ENCODE measurements at places on chromosomes 4 and X.

DNA sequence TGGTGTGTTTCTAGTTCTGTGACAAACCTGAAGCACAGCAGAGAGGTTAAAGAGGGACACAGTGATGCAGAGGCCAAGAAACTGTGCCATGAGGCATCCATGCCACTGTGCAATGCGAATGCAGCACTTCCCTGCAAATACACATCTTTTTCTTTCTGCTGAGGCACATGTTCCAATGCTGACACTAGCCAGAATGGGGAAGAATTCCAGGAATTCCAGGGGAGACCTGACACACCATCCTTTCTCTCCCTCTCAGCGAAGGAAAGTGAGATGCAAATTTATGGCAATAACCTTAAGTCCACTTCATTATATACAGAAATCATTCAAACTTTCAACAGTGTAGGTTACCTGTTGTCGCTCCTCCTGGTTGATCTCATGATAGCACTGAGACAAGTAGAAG, 204.8 kb downstream of the LDB2 start:
- DNase-seq: no peak

DNA sequence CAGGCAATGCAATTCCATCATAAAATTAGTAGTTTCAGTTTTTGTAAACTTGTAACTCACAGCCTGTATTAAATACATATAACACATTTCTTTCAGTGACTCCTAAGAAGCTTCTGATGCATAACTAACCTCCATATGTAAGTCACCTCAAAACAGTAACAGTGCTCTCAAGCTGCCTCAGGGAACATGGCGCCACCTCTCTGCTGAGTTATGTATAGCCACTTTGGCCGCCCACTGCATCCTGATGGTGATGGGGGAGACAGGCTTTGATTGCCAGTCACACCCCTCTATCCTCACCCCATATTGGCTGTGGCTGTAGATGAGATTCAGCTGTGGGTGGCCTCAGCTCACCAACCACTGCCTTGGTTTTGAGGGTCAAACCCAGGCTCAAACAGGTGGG, 54.3 kb downstream of the LRBA start:
- DNase-seq: no peak

- DNase-seq: no peak
Observed at GRCh38 chr4:15042529-15043167, 40.4 kb downstream of the CPEB2 start.

- DNase-seq: no peak
Observed at GRCh38 chr4:146283758-146284651, 69.7 kb downstream of the REELD1 start.

DNA sequence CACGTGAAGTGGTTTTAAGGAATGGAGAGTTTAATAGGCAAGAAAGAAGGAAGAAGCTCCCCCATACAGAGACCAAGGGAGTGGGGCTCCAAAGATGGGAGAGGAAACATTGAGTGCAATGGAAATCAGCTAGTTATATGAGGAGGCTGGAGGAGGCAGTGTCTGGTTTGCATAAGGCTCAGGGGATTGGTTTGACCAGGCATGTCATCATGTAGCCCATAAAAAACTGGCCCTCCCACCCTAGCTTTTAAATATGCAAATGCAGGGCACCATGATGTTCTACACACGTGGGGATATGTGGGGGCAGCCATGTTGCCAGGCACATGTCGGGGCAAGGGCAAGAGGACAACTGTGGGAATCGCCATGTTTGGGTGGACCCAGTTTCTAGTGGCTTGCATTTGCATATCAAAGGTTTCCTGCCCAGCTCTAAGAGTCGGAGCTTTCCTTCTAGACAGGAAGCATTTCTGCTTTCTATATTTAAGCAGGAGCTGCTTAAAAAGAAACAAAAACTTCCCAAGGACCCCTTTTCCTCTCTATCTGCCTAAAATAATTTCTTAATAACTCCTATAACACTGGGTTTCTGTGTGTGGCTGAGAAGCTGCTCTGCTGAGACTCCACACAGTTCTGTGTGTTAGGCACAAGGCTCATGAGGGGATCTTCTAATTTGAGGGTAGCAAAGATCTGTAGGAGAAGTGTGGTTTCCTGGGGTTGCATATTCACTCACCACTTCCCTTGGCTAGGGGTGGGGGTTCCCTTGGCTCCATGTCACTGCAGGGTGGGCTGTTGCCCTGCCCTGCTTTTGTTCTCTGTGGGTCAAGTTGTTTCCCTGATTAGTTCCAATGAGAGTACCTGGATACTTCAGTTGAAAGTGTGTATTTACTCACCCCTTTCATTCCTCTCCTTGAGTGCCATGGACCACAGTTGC, 113.5 kb downstream of the VSIG4 start:
- DNase-seq: peak; percentile 4

DNA sequence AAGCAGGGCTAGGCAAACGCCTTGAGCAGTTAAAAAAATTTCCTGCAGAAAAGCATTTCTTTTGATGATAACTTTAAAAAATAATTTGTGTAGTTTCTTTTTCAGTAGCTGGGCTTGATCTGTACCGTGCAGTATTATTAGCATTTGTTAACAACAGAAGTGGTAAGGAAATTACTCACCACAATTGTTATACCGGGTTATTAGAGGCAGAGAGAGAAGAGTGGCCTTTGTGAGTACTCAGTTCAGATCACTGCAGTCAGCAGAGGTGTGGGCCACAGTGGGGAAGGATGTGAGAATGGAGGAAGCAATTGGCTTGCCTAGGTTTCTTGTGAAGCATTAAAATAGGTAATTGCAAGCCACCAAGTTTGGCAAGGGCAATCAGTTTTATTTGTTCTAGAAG, 14.3 kb upstream of the IL21 start:
- no peak for DNase-seq

- DNase-seq: no peak
Observed at GRCh38 chr4:115871596-115871995, 758.2 kb upstream of the NDST4 start.

GRCh38 chr4:126705266-126705665, 927.5 kb upstream of the INTU start:
- DNase-seq: no peak

- peak; percentile 93 for DNase-seq
Observed at GRCh38 chrX:23883737-23884354, 23.9 kb downstream of the APOO start.

GRCh38 chrX:78024349-78025059, 55.1 kb upstream of the PGAM4 start:
- peak; percentile 14 for DNase-seq

DNA sequence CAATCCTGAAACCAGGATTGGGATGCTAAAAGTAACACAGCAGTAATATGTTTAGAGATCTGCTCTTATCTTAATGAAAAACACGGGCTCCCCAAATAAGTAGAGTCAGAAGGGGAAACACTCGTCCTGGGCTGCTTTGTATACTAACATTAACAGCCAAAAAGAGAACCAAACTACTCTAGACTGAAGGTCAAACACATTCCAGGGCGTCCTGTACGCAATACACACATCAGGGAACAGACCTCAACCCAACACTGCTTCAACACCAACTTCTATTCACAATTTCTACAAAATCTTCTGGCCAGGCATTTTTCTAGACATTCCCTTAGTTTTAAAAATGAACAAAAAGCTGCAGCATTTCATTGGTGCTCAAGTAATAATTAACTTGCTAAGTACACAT, 21.4 kb downstream of the FAT1 start:
- DNase-seq: no peak

- DNase-seq: peak; percentile 3
Observed at GRCh38 chr4:113673450-113673849, 88.1 kb downstream of the CAMK2D start.

- no peak for DNase-seq
Observed at GRCh38 chr4:169745291-169745690, 12.5 kb downstream of the HPF1 start.

DNA sequence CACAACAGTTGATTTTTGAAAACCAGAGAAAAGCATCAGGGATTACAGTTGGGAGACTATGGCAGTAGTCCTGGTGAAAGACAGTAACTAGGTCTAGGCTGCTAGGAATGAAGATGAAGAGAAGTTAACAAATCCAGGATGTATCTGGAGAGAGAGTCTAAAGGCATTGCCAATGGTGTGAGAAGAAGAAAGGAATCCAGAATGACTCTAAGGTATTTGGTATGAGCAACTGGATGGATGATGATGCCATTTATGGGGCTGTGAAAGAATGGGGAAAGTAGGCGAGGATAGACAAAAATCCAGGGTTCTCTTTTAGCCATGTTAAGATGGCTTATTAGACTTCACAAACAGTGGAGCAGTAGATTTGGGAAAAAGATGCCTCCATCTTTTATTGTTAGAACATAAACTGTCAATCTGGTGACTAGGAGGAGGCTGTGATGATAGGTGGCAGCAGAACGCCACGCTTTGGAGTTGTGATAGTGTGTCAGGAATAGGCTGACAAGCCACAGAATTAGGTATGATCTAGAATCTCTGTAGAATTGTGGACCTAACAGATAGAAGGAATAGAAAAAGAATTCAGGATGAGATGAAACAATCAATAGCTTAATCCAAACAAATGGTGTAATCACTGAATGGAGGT, 27.3 kb upstream of the JADE1 start:
- DNase-seq: peak; percentile 17

GRCh38 chrX:44937606-44938005, 64.6 kb downstream of the KDM6A start:
- no peak for DNase-seq

DNA sequence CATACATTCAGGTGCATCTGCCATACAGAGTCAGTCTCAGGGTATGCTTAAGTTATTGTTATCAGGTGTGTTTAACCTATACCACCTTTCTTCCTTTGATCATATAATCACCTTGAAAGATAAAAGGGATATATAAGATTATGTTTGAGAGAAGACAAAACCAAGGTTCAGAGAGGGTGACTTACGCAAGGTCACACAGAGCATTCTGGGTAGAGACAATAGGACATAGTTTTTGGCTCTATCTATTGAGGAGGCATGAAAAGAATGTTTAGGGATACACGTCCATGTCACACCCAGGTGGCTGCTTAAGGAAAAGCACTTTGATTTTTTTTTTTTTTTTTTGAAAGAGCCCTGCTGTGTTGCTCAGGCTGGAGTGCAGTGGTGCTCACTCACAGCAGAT, 327.1 kb upstream of the RPS6KA3 start:
- no peak for DNase-seq

- DNase-seq: no peak
Observed at GRCh38 chrX:11309220-11309619, 16.0 kb downstream of the AMELX start.

GRCh38 chrX:72478853-72479252, 93.8 kb downstream of the HDAC8 start:
- no peak for DNase-seq

GRCh38 chr4:90245837-90246236, 118.6 kb downstream of the CCSER1 start:
- no peak for DNase-seq

- DNase-seq: no peak
Observed at GRCh38 chr4:5809216-5809776, 83.6 kb downstream of the CRMP1 start.

GRCh38 chr4:156962528-156962974, 9.0 kb downstream of the PDGFC start:
- DNase-seq: no peak

GRCh38 chr4:6674500-6675149, 19.1 kb upstream of the S100P start:
- DNase-seq: peak; percentile 73

GRCh38 chr4:6840062-6840976, 57.8 kb downstream of the KIAA0232 start:
- DNase-seq: peak; percentile 29

DNA sequence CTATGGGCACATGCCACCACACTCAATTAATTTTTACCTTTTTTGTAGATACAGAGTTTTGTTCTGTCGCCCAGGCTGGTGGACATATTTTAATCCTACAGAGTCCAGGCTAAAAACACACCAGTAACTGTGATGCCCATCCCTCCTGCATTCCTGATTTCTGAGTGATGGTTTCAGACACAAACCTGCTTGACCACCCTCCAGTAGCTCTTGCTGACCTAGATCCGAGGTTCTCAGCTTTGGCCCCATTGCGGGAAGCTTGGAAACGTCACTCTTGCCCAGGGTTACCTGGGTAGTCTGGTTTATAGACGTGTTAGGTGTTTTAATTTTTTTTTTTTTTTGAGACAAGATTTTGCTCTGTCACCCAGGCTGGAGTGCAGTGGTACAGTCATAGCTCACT, 7.5 kb downstream of the CD99 start:
- no peak for DNase-seq

- no peak for DNase-seq
Observed at GRCh38 chr4:184280591-184281071, 63.0 kb upstream of the ENPP6 start.

GRCh38 chr4:143559757-143560147, 46.2 kb downstream of the SMARCA5 start:
- no peak for DNase-seq

DNA sequence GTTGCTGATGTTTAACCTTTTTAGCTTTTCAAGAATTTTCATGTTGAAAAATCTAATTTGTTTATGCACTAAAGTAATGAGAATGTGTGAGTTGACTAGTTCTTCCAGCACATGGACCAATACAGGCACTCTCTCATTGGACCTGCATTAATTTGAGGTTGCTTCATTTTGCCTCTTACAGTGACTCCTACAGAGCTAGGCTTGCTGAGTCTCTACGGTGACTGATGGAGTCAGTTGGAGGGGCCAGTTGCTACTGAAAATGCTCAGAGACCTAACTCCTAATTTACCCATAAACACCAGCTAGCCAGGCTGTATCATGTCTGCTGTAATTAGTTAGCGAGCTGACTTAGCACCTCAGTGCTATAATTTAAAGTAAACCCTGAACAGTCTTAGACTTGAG, 10.9 kb downstream of the MTHFD2L start:
- DNase-seq: no peak

GRCh38 chr4:972651-973424, 531 bp downstream of the DGKQ start:
- DNase-seq: no peak

DNA sequence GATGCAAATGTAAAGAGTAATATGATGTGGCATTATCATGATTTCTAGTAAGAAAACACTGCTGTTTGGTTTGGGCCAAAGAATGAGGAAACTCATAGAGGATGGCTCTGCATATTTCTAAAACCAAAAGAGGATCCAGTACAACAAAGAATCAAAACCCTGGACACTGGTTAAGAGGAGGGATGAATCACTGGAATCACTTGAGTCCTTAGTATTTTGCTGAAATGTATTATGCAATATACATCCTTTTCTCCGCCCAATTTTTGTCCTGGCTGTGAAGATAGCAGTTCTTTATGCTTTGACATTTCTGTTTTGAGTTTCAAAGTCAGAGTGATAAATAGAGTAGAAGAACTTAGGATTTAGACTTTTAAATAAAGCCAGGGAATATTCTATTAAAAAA, 345.9 kb downstream of the PACRGL start:
- no peak for DNase-seq

DNA sequence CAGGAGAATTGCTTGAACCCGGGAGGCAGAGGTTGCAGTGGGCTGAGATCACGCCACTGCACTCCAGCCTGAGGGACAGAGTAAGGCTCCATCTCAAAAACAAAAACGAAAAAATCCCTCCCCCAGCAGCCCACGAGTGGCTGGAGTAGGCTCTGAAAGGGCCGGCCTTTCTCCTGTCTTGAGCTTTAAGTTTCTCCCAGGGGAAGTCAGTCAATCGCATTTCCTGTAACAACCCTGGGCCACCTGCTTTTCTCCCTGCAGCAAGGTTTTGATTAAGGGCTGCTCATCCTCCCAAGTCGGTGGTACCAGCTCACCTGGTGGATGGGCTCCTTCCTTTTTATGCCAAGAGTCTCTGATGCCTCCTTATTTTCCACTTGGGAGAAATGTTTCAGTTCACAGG, 2.0 kb upstream of the NYX start:
- DNase-seq: no peak

Data from SW480 (cell line).